Astrocyte of the hippocampus (primary cell): ENCODE measurements at places on chromosomes 13 and 19.

- DNase-seq = peak; percentile 69
These were observed 23.6 kb downstream of the PROZ start for GRCh38 chr13:113182046-113182445.

DNA sequence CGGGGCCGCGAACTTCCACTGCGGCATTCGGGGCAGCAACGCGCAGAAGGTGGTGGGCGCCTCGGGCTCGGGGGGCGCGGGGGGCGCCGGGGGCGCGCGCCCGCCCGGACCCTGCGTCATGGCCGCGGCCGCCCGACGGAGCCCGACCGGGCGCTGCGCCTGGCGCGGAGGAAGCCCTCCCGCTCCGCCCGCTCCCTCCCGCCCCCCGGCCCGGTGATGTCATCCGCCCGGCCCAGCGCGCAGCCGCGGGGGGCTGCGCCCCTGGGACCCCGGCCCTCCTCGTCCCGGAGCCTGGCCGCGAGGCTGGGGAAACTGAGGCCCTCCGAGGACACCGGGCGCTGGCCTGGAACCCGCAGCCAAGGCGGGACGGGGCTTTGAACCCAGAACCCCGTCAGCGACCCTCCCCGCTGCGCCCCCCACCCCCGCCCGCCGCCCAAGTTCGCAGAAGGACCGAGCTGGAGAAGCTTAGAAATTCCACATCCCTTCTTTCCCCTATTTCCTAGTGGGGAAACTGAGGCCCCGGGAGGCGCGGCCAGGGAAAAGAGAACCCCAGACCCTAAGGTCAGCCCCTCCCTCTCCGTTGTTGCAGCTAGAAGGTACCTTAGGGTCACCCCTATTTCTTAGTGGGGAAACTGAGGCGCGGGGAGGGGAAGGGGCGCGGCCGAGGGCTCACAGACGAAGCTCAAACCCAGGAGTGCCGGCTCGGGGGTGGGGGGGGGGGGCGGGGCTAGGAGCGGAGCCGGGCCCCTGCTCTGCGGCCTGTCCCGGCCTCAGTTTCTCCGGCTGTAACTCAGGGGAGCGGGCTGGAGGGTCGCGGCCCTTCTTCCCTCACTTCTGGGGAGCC lies at the start of gene SHC2:
TSS of gene SHC2 (minus strand) at position 157 of the 844 bp plus-strand sequence. CDS start at position 120, 37 bp downstream.
- DNase-seq = peak; percentile 60

DNA sequence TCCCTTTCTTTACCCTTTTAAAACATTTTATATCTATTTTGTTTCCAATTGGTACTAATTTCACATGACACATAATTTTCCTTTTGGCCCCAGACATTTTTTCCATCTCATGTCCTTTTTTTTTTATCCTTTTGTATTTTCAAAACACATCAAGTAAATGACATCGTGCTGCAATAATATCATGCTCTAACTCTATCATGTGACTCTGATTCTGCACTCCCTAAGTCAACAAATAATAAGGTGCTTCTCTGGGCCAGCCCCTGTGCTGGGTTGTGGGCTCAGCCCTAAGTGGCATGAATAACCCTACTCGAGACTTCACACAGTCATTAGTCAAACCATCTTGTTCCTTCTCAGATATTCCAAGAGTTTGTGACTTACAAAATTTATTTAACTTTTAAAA lies 21.7 kb downstream of the NALCN start:
- DNase-seq = no peak

DNA sequence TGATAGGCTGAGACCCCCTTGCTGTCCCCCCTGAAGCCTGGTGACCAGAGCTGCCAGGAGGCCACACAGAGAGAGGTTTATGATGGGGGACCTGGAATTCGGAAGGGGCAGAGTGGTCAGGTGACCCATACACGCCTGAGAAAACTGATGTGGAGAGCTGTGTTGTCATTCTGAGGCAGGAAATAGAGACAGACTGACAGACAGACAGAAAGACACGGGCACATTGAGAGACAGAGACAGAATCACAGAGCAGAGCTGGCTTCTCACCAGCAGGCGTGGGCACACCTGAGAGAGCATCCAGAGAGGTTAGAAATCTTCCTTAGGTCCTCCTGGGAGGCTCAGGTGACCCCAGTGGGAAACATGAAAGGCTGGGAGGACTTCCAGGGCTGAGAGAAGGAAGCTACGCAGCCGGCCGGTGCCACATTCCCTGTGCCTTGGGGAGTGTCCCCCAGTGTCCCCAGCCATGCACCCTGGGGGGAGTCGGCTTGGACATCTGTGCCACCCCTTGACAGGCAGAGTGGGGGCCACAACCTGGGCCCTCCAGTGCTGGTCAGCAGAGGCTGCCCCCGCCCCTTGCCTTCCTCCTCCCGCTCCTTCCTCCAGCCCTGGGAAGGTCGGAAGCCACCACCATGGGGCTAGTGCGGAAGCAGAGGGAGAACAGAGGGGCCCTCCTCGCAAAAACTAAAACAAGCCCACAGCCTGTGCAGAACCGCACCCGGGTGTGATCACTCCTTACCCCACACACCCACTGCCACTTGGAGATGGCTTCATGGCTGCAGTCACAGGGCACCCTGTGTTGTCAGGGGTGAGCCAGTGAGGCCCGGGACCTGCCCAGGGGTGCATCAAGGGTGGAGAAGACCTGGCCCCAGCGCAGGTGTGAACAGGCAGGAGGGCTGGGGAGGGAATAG lies 2.2 kb downstream of the FFAR1 start:
- no peak for DNase-seq

DNA sequence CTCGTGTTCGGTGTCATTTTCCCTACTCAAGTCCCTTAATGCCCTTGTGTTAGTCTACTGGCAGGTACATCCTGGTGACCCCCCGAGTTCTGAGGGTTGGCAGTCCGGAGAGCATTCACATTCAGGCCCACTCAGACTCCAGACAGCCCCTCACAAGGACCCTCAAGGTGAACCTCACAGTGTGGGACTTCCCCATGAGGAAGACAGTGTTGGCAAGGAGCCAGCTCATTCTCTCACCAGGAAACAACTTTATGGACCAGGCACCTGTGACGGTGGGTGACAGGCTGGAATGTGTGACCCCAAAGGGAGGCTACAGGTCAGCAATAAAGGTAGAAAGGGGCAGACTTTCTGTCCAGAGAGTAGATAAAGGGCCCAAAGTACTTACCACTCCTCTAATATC lies 24.5 kb downstream of the RDH8 start:
- DNase-seq = no peak
